ENCODE measurements at places on chromosomes 16 and 17.

DNA sequence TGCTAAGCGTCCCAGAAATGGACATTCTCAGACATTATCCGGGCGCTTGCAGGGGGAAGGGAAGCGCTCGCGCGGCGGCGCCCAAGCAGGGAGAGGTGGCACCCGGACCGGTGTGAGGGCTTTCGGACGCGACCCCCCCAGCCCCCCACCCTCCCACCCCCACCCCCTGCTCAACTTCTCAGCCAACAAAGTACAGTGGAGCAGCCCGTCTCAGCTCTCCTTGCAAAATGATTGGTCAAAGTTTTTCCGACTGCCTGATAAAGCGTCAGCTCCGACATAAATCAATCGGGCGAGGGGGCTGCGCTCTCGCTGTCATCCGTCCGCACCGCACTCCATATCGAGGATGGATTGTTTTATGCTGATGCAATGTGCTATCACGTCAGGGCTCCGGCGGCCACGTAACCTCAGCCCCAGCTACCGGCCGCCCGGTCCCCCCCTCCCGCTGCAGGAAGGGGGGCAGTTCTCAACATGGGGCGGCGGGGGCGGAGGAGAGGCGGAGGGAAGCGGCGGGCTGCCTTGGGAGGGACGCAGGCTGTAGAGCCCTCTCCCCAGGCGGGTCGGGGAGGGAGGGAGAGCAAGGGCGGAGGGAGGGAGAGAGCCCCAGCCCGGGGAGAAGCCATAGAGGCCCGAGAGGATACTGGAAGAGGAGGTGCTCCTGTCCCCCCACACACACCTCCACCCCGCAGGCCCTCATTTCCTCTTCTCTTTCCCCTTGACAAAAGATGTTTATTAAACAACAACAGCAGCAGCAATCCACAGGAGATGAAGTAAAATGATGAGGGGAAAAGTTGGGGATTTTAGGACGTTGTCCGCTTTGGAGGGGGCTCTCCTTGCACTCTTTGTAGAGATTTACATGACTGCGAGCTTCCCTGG is at the start of gene HOXB9:
TSS of gene HOXB9 (minus strand) at position 114 of the 873 bp plus-strand sequence. CDS start at position 25, 89 bp downstream.
- peak; percentile 92 for DNase-seq

- DNase-seq: no peak
Measured at GRCh38 chr17:36550491-36551417, 6.0 kb downstream of the GGNBP2 start.

DNA sequence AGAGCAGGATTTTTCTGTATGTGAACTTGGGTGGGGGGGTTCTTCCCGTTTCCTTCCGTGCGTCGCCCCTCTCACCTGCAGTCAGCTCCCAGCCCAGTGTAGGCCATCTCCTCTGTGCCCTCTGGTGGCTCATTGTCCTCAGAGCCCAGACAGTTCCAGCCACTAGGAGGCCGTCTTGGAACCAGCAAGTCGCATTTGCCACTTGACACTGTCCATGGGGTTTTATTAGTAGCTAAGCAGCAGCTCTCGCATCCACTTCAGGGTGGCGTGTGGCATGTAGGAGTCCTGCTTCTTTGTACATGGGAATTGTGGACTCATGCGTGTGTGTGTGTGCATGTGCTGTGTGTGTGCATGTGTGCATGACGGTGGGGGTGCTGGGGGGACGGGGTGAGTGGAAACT is 74.0 kb downstream of the SEC14L1 start:
- DNase-seq: no peak

DNA sequence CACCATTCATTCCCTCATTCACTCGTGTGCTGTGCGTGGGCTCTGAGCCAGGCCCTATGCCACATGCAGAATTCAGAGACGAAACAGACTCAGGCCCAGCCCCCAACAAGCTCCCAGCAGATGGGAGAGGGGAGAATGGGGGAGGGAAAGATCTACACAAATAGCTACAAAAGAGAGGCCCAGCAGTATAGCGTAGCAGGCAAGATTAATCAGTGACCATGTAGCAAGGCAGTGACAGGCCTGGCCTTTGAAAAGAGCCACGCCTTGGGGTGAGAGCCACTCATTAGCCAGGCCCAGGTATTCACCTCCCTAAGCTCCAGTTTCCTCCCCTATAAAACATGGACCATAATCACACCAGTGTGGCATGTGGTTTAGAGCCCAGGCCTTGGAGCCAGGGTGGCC is 16.4 kb upstream of the KRT19 start:
- DNase-seq: no peak

DNA sequence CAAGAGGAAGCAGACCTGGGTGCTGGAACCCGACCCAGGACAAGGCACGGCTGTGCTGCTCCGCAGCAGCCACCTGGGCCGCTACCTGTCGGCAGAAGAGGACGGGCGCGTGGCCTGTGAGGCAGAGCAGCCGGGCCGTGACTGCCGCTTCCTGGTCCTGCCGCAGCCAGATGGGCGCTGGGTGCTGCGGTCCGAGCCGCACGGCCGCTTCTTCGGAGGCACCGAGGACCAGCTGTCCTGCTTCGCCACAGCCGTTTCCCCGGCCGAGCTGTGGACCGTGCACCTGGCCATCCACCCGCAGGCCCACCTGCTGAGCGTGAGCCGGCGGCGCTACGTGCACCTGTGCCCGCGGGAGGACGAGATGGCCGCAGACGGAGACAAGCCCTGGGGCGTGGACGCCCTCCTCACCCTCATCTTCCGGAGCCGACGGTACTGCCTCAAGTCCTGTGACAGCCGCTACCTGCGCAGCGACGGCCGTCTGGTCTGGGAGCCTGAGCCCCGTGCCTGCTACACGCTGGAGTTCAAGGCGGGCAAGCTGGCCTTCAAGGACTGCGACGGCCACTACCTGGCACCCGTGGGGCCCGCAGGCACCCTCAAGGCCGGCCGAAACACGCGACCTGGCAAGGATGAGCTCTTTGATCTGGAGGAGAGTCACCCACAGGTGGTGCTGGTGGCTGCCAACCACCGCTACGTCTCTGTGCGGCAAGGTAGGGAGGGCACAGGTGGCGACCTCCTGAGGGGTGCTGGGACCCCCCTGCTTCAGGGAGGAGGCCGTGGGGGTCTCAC is 667 bp downstream of the FSCN2 start:
- DNase-seq: no peak

- DNase-seq: no peak
Measured at GRCh38 chr16:87702325-87702811, 63.4 kb downstream of the KLHDC4 start.

DNA sequence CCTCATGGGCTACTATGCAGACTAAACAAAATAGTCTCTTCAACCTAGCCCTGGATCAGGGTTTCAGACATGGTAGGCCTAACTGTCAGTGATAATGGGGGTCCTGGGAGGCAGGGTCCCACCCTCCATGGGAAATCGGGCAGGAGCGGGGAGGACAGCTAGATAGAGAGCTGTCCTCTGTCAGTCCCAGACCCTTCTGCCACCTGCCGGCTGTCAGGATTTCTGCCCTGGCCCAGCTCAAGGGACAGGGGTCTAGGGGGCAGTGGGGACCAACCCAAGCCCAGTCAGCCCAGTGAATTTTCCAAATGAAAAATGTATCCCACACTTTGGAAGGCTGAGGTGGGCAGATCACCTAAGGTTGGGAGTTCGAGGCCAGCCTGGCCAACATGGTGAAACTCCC is 5.3 kb downstream of the CA7 start:
- DNase-seq: no peak

- peak; percentile 47 for DNase-seq
Measured at GRCh38 chr17:21513012-21513570, 136.9 kb downstream of the KCNJ12 start.

DNA sequence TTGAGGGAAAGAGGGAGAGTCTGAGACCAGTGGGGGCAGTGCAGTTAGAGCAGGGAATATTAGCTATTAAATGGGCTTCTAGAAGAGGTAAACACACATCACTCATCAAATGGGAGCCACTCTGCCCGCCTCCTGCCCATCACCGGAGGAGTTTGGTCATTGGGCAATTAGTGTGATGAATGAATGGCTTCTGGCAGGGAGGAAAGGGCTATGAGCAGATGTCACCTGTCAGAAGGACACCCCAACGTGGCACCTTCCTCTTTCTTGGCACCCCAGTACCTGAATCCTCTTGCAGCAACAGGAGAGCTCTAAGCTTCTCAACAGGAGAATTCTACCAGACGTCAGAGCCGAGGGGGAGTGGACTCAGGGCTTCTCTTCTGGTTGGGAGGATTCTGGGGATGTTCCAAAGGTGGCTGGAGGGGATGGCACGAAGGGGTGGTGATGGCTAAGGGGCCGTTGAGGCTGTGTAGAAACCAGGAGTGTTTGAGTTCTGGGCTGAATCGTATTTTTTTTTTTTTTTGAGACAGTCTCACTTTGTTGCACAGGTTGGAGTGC is 11.0 kb downstream of the C1QTNF1 start:
- no peak for DNase-seq

- no peak for DNase-seq
Measured at GRCh38 chr17:73338566-73339197, 26.9 kb upstream of the CDC42EP4 start.

DNA sequence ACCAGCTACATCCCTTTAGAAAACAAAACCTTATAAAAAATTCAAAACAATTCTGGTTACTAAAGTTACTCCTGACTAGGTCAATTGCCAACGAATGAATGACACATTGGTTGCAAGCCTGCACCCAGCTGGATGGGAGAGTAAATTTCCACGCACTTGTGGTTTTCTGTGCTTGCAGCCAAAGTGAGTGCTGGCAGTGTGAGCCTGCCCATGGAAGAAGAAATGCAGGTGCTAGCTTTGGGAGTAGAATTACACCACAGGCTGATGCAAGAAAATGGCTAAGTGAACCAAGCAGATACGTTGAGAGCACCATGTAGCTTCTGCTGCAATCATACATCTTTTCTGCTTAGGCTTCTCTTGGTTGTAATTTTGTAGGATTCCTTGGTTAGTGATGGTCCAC is 74.6 kb downstream of the SYCE1L start:
- peak; percentile 11 for DNase-seq

- no peak for DNase-seq
Measured at GRCh38 chr16:23950898-23951297, 115.1 kb downstream of the PRKCB start.

GRCh38 chr16:20181416-20181815 is 107.7 kb upstream of the GPR139 start:
- DNase-seq: no peak

- DNase-seq: no peak
Measured at GRCh38 chr17:73841431-73842060, 197.3 kb upstream of the SDK2 start.

- DNase-seq: no peak
Measured at GRCh38 chr17:4055014-4055413, 87.8 kb downstream of the ZZEF1 start.

DNA sequence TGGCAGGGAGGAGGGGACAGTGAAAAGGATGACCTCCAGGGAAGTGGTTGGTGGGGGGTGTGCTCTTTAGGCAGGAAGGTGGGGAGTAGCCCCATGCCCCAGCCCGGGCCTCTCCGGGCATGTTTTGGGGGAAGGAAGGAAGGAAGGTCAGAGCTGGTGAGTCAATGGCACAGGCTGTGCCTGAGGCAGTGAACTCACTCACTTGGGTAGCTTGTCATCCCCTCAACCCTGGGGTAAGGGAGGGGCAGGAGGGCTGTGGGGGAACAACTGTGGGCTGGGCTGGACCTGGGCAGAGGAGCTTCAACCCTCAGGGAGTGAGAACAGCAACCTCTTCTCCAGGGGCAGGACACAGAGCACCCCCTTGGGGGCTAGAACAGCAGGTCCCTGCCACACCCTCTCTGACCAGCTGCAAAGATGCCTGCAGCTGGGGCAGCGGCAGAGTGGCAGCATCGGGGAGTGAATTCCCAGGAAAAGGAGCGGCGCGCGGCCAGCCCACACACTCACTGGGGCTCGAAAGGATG is 6.3 kb downstream of the CSF3 start:
- DNase-seq: peak; percentile 87

- no peak for DNase-seq
Measured at GRCh38 chr17:17028878-17029535, 13.2 kb upstream of the MPRIP start.

GRCh38 chr16:8258523-8258922 is 331.8 kb downstream of the TMEM114 start:
- DNase-seq: no peak

GRCh38 chr16:4140652-4141051 is 24.4 kb upstream of the ADCY9 start:
- no peak for DNase-seq

DNA sequence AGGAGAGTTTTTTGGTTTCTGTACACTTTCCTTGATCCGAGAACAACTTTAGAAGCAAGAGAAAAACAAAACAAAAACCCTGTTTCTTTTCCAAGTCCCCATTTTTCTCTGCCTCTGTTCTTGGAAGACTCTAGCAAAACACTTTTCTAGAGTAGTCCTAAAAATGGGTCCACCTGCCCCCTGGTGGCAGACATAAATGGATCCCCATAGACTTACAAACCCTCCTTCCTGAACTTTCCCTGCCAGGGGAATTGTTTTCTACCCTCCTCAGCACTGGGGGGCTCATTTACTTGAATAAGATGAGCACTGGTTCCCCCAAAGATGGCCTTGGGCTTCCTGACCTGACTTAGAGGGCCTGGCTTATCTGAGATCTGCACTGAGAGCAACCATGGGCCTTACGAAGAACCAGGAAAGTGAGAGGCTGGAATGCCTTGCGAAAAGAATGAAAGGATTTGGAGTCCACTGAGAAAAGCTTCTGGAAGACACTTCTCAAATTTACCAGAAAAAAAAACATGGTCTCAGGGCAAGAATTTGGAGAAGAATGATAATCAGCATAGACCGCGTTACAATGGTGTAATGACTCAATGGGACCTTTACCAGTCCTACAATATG is 48.0 kb upstream of the CDYL2 start:
- DNase-seq: no peak

GRCh38 chr17:81918832-81919545 is 1.0 kb upstream of the SIRT7 start:
- peak; percentile 1 for DNase-seq

DNA sequence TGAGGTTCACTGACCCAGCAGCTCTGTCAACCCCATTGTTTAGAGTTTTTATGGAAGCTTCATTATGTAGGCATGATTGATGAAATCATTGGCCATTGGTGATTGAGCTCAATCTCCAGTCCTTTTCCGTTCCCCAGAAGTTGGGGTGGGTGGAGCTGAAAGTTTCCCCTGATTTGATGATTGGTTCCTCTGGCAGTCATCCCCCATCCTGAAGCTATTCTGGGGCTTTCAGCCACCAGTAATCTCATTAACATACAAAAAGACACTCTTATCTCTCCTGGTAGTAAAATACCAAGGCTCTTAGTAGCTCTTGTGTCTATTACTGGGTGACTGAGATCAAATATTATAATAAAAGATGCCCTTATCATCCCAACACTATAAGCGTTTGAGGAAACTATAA is 67.1 kb downstream of the TANC2 start:
- DNase-seq: peak; percentile 14

Data from NCI-H226 (cell line).